ENCODE measurements at places on chromosomes 4 and X.

- no peak for DNase-seq
Measured at GRCh38 chr4:141339391-141339790, 118.7 kb downstream of the ZNF330 start.

DNA sequence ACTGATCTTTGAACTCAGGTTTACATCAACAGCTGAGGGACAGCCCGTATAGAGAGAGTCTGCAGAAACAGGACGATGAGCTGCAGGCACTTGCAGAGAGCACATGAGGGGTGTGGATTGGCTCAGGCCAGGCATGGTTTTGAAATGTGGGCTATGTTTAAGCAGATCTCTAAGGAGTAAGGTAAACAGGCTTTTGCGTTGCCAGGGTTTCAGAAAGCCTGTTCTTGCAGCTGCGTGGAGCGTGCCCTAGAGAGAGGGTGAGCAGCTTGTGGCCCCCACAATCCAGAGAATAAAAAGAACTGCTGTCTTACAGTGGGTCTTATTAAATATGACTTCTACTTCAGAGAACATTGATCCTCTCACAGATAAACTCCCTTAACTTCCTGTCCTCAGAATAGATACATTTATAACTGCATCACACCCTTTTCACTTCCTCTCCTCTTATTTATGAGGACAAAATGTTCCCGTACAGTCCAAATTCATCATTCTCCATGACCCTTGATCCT, 64.1 kb downstream of the TMA16 start:
- no peak for DNase-seq

DNA sequence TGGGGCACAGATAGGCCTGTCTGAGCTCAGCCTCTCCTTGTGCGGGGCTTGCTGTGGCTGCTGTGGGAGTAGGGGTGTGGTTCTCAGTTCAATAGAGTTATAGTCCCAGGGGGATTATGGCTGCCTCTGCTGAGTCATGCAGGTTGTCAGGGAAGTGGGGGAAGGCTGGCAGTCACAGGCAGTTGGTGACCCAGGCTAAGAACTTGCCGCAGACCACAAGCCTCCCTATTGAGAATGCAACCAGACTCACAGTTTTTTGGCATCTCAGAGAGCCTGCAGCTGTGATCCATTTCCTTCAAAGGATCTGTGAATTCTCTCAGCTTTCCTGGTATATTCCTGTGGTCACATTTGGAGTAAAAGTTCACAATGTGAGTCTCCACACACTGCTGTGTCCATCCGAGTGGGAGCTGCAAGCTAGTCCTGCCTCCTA, 364.9 kb downstream of the ZNF674 start:
- DNase-seq: no peak

- DNase-seq: peak; percentile 87
Measured at GRCh38 chrX:154411981-154412340, 622 bp downstream of the TAFAZZIN start.

DNA sequence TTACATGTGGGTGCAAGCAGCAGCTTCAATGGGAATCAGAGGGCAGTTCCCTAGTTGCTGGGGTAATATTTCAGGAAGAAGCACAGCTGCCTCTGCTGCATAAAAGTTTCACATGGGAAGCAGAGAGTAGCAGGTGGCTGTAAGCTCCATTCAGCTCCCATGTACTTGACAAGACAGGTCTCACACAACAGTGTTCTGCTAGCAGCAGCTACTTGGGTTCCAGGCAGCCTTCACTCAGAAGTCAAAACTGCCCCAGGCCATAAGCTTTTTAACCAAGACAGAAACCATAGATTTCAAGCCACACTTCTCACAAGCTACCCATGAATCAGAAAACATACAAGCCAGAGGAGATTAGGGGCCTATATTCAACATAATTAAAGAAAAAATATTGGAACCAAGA, 41.4 kb upstream of the SPIN2A start:
- DNase-seq: no peak

GRCh38 chr4:161655148-161655547, 508.7 kb downstream of the FSTL5 start:
- DNase-seq: no peak

DNA sequence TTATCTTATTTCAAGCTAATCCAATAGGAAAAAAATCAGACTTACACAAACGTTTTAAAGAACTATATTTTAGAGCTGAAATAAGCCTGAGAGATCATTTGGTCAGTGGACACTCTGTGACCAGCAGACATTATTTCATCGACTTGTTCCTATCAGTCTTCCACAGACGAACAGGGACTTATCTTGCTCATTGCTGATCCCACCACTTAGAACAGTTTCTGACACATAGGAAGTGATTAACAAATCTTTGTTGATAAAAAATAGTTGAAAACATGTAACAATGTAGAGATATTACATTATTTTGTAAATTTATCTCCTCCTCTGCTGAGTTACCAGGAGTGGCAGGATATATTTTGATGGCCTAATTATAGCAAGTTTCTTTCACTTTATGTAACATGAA, 65.8 kb downstream of the TAPT1 start:
- DNase-seq: no peak

GRCh38 chr4:128358231-128358912, 70.8 kb upstream of the PGRMC2 start:
- DNase-seq: no peak

DNA sequence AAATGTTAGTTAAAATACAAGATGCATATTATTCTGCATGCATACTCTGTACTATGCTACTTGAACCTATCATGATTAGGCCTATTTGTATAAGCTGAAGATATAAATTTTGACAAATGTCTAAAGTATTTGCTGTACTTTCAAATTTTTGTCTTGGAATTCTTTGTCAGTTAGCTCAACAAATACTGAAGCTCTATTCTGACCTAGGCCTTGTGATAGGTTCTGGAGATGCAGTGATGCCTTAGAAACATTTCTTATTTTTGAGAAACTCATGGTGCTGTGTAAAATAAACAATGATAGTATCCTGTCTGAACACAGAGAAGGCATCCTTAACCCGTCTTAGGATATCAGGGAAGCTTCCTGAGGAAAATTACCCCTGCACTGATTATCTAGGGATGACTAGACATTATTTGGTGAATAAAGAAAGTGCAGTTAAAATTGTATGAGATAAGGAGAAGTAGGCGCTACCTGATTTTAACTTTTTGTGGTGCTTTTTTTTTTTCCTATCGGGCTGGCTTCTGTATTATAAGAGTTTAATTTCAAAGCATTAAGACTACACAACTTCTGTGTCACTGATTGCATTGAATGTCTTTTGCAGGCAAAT, 43.4 kb downstream of the MOB1B start:
- no peak for DNase-seq

DNA sequence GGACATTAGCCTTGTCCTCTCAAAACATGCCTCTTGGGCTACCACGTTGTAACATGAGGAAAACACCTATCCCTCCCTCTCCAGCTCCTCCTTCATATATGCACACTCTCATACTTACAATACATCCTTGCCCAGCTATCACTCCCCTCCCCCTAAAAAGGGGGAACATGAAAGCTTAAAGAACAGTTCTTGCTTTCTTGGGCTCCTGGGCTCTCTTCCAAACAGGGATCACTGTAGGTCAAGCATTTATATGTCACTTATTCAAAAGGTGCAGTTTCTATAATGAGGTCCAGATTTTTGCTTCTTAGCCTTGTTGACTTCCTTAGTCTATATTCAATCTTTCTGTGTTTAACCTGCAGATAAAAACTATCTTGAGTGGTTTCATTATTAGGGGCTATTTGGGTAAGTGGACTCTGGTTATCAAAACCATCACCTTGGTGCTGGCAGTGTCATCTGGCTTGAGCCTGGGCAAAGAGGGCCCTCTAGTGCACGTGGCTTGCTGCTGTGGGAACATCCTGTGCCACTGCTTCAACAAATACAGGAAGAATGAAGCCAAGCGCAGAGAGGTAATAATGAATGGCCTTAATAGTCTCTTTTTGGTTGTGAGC, 119.4 kb downstream of the AKAP4 start:
- peak; percentile 33 for DNase-seq

DNA sequence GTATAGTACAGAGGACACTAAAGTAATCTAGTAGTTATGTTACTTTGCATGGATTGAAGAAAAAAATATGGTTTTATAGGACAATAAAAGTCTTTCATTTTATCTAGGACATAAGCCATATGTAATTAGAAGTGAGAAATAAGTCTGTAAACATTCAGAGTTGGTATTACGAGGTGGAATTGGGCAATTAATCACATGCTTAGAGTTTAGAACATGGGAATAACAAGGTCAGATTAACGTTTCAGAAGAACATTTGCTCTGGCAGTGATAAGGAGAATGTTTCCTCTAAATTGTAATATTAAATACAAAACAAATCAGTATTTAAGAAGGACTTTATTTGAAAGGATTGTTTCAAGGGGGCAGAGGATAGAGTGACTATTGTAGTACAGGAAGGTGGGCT, 15.6 kb upstream of the SULT1E1 start:
- DNase-seq: no peak

DNA sequence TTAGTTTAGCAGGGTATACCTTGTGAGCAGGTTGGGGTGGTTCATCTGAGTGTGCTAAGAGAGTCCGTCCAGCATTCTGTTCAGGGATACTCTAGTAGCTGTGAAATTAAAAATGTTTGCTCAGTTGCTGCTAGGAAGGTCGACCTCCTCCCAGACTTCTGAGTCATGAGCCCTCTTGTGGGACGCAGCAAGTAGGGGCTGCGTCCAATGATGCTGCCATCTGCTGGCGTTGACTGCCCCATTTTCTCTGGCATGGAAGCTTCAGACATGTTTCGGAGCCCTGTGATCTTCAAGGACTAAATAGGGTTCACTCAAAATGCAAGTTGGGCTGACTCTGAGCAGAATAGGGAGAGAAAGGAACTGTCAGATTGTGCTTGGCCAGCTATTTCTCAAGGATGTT, 201.0 kb upstream of the ARSJ start:
- DNase-seq: no peak

DNA sequence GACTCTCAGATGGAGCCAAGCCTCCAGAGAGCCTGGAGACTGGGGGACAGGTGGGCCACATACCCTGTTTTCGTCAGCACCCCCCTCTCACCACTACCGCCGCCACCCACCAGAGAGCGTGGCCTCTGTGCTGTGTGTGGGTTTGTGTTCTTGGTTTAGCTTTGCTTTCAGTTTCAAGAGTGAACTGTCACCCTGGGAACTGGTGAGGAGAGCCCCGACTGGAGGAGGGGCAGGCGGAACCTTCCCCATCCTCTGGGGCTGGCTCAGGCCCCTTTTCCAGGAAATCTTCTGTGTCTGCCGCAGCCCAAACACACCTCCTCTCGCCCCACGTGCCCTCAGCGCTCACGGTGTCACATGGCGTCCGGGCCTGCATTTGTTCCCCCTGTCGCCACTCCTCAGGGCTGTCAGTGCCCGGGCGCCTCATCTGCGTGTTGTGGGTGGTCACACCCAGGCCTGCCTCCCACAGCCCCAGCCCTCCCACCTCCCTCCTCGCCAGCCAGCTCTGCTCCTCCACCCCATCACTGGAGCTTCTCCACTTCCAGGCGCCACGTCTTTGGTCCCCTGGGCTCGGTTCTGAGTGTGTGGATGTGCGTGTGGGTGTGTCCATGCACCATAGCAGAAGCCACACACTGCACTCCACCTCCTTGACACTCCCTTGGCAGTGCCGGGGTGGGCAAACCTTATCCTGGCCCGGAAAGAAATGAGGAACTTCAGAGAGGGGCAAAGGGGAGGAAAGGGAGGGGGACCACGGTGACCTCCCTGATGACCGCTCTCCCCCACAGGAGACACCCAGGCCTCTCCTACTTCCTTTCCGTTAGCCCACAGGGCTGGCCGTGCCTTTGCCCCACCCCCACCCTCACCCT, 27.8 kb downstream of the ELF4 start:
- DNase-seq: no peak

DNA sequence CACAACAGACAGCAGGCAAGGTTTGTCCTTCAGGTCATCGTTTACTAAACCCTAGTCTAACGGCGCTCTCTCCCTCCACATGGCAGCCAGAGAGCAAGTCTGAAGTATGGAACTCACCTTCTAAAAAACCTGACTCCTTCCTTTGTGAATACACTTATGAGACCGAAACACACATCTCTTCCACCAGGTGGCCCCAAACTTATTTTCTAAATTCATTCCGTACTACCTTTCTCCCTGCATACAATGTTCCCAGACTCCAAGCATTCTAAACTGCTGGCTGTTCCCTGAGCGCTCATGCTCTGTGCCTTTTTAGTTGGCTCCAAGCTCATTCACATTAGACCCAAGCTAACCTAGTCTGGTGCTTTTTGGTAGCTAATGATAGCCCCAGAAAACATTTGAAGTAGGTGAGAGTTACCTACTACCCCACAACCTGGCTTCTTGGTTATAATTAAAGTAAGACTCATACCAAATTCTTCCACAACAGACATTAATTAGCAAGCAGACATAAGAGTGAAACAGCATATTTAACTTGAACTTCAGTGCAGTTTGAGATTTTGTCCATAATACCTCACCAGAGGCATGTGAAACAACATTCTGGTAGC, 67.6 kb upstream of the DCLK2 start:
- peak; percentile 59 for DNase-seq

DNA sequence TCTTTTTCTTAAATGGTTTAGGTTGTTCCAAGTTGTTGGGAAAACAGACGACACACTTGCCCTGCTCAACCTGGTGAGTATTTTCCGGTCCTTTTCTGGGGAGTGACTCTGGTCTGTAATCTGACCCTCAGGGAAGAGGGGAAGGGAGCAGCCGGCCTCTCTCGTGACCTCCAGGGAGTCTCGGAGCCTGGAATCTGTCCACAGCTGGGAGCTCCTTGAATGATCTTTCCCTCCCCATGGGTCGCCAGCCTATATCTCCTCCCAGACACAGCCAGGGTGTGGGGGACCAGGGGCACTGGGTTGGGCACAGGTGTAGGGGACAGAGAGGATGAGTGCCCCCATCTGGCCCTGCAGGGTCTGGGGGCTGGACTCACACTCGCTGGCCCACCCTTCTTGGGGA, 18.9 kb downstream of the TMEM175 start:
- no peak for DNase-seq

DNA sequence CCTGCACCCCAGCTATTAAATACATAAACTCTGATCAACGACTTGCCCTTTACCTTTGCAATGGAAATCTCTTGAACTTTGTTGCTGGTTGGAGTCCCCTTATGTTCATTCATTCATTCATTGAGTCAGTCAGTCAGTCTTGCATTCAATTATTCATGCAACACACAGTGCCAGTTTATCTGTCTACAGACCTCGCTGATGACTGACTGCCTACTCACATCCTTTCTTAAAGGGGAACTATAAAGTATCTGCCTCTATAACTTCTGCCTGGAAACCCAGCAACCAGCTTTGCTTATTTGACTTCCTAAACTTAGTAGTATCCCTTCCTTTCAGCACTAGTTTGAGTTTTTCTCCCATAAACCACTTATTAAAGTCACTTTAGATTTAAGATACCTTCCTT, 620.8 kb upstream of the ADGRL3 start:
- no peak for DNase-seq

DNA sequence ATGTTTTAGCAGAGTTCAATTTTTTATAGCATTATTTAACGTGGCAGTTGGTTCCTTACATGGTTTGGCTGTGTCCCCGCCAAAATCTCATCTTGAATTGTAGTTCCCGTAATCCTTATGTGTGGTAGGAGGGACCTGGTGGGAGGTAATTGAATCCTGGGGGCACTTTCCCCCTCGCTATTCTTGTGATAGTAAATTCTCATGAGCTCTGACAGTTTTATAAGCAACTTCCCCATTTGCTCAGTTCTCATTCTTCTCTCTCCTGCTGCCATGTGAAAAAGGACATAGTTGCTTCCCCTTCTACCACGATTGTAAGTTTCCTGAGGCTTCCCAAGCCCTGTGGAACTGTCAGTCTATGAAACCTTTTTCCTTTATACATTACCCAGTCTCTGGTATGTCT, 329.5 kb downstream of the GRIA2 start:
- DNase-seq: no peak

All from NCI-H1105 treated with DMSO at 0.1 percent for 48 hours (cell line).